ENCODE measurements at places on chromosomes 11 and 22. TPM values are rescaled to one million over a fixed set of nuclear protein-coding genes. Genes with fewer than 3 reads are reported as not detected.
A peak's percentile ranks its signal among the peaks of the same experiment; 100 is the strongest.

GRCh38 chr22:49738006-49738405 is 89.7 kb downstream of the BRD1 start:
- H3K36me3 ChIP-seq = peaks cover 2% of the 10 kb centered on the region
- H3K4me1 ChIP-seq = no peaks in the 10 kb centered on the region

Gene MAJIN
- total RNA-seq = not detected

Gene TOLLIP
- 38.0 TPM for total RNA-seq

GRCh38 chr11:58914821-58915543 is 24.3 kb upstream of the GLYATL1 start:
- H3K27ac ChIP-seq = no peak overlapping the region
- no peaks in the 10 kb centered on the region for H3K4me1 ChIP-seq
- no peak overlapping the region for H3K4me3 ChIP-seq
- no peak for DNase-seq

DNA sequence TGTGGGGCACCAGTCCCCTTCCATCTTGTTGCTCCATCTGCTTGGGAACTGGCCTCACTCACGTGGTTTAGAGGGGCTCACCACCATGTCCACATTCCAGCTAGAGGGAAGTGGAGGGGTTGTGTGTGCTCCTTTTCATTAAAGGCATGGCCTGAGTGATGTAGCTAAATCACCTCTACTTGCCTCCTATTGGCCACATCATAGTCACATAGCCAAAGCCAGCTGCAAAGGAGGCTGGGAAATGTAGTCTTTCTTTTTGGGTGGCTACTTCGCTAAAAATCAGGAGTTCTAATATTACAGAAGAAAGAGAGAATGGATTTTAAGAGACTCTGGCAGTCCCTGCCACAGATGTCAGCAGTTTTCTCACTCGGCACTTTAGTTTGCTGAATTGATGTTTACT is 63.0 kb upstream of the ALX4 start:
- no peaks in the 10 kb centered on the region for H3K36me3 ChIP-seq
- H3K27ac ChIP-seq = no peak overlapping the region
- H3K4me3 ChIP-seq = no peak overlapping the region
- peaks cover 8% of the 10 kb centered on the region for H3K4me1 ChIP-seq
- DNase-seq = no peak

GRCh38 chr11:60122414-60123036 is 34.1 kb downstream of the MS4A2 start:
- peaks cover 4% of the 10 kb centered on the region for H3K4me1 ChIP-seq
- no peak for DNase-seq
- H3K27me3 ChIP-seq = no peaks in the 10 kb centered on the region
- H3K27ac ChIP-seq = no peak overlapping the region
- no peaks in the 10 kb centered on the region for H3K36me3 ChIP-seq
- no peak overlapping the region for H3K4me3 ChIP-seq

Gene MICALL1
- total RNA-seq = 54.4 TPM

DNA sequence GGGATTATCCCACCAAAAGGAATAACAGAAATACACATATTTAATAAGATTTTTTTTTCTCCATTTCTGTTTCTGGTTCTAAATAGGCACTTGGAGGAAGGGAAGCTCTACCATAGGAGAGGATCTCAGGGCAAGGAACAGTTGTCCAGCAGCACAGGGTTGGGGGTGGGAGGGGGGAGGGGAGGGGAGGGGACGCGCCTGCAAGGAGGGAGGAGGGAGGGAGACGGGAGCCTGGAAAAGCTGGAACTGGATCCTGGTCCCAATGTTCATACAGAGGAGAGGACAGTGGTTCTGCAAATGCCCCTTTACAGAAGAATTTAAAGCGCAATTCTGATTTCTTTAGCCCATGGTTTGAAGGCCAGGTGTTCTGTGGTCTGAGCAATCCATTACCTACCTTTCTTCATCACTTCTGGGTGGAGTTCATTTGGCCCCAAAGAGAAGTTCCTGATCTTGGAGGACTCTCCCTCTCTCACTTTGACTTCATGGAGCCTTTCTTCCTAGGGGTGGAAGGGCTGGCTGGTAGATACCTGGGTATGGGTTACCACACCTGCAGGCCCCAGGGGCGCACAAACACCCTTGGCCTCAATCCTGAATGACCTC is 348.9 kb upstream of the NCAM1 start:
- no peak overlapping the region for H3K4me3 ChIP-seq
- no peaks in the 10 kb centered on the region for H3K27me3 ChIP-seq
- H3K27ac ChIP-seq = no peak overlapping the region
- H3K4me1 ChIP-seq = peaks cover 23% of the 10 kb centered on the region
- peak; percentile 20 for DNase-seq
- no peaks in the 10 kb centered on the region for H3K36me3 ChIP-seq

GRCh38 chr11:129192150-129192549 is at the start of gene ARHGAP32:
ARHGAP32 (minus strand) TSS chr11:129192325; CDS start chr11:129192198, 127 bp downstream.
- peaks cover 9% of the 10 kb centered on the region for H3K36me3 ChIP-seq
- no peak within 1 kb of the TSS for H3K27ac ChIP-seq
- H3K4me3 ChIP-seq = no peak within 1 kb of the TSS
- peaks cover 5% of the 10 kb centered on the region for H3K4me1 ChIP-seq
- no peaks in the 10 kb centered on the region for H3K27me3 ChIP-seq

DNA sequence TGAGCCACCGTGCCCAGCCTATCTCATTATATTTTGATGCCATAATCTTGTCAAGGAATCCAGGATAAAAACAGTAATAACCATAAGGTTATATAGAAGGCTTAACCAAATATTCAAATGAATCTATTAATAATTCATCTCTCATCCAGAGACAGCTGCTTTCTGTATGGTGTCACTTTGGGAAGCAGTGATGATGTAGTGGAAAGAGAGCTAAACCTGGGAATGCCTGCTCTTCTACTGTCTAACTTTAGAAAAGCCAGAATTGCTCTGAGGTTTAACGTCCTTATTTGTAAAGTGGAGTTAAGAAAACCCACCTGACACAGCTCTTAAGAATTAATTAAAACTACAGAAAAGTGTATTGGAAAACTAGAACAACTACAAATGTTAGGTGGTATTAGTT is 29.3 kb upstream of the OR10D3 start:
- no peak overlapping the region for H3K27ac ChIP-seq
- peaks cover 6% of the 10 kb centered on the region for H3K27me3 ChIP-seq
- H3K4me1 ChIP-seq = no peaks in the 10 kb centered on the region
- no peak overlapping the region for H3K4me3 ChIP-seq
- DNase-seq = no peak
- no peaks in the 10 kb centered on the region for H3K36me3 ChIP-seq

GRCh38 chr11:117754030-117754429 is 43.0 kb downstream of the DSCAML1 start:
- H3K4me3 ChIP-seq = no peak overlapping the region
- peaks cover 16% of the 10 kb centered on the region for H3K4me1 ChIP-seq
- H3K36me3 ChIP-seq = no peaks in the 10 kb centered on the region
- H3K27me3 ChIP-seq = peaks cover 9% of the 10 kb centered on the region
- H3K27ac ChIP-seq = peak overlapping the region; percentile 83
- DNase-seq = no peak

Gene DEFB131B
- total RNA-seq = not detected

Gene TMEM109
- 64.4 TPM for total RNA-seq

GRCh38 chr11:91790346-91791170 is 434.1 kb upstream of the FAT3 start:
- H3K4me1 ChIP-seq = peaks cover 16% of the 10 kb centered on the region
- no peaks in the 10 kb centered on the region for H3K27me3 ChIP-seq
- no peaks in the 10 kb centered on the region for H3K36me3 ChIP-seq
- peak overlapping the region; percentile 96 for H3K27ac ChIP-seq
- no peak for DNase-seq

Gene TRIM21
- total RNA-seq = 10.6 TPM

DNA sequence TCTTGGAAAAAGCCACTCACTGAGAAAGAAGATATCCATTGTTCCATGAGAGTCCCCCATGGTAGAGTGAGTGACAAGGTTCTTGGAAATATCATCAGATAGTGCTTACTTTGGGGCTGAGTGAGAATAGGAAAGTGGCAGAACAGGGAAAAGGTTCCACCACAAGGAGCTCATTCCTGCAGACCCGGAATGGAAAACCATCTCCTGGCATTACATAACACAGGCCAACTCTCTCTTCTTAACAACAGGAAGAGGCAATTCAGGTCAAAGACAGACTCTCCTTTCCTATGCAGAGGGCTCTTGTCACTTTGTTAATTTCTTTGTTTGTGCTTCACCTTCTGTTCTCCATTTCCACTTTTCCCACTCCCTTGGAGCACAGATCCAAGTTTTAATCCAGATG is 259.7 kb downstream of the KIRREL3 start:
- no peaks in the 10 kb centered on the region for H3K27me3 ChIP-seq
- no peak overlapping the region for H3K27ac ChIP-seq
- H3K4me3 ChIP-seq = no peak overlapping the region

DNA sequence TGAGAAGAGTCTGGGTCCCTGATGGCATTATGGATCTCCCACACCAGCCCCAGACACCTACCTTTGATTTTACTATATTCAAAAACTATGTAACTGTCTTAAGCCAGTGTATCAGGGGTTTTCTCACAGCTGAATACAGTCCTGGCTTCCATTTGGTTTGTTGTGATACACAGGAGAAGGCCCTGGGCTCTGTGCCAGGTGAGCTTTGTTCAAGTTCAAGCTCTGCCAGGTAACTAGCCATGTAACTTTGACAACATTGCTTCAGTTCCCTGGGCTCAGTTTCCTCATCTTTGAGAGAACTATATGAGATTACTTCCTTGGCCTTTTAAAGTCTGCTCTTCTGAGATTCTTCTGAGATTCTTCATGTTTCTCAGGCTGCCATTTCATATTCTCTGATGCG is 327.5 kb upstream of the TENM4 start:
- H3K36me3 ChIP-seq = no peaks in the 10 kb centered on the region
- no peak for DNase-seq
- no peak overlapping the region for H3K27ac ChIP-seq

DNA sequence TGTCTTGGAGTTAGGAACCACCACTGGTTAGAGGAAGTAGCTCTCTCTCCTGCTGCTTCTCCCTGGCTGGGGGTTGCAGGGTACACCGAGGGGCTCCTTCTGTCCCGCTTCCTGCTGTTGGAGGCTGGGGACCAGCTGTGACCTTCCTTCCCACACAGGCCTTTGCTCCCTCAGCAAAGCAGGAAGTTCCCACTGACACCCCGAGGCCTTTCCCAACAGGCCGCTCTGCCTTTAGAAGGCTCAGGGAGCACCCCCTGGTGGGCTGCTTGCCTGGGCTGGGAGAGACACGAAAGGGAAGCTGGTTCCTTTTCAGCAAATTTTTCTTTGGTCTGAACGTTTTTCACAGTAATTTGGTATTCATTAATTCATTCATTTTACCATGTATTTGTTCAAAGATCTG is 527.9 kb upstream of the B3GAT1 start:
- no peak overlapping the region for H3K4me3 ChIP-seq
- H3K36me3 ChIP-seq = no peaks in the 10 kb centered on the region
- H3K27ac ChIP-seq = no peak overlapping the region
- DNase-seq = peak; percentile 44

Gene ATXN10
- total RNA-seq = 232 TPM

Gene OR8G5
- total RNA-seq = not detected

DNA sequence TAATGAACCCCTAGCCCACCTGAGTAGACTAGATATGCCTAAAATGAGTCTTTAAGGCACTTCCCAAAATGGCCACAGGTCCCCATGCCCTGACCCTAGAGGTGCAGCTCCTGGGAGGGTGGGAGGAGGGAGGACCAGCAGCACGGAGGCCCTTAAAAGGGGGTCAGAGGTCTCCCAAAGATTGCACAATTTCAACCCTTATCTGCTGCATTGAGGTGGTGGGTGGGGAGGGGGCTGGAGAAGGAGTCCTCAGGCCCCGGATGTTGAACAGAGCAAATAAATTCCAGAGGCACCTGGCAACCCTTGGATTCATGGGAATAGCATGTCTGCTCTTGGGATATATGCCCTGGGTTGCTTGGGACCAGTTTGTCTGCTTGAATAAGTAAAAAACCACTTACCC is 57.6 kb downstream of the NAV2 start:
- H3K4me1 ChIP-seq = peaks cover 25% of the 10 kb centered on the region
- no peak overlapping the region for H3K4me3 ChIP-seq
- no peak for DNase-seq
- H3K27me3 ChIP-seq = peaks cover 13% of the 10 kb centered on the region

Gene APOBEC3G
- 2.1 TPM for total RNA-seq

- no peak overlapping the region for H3K4me3 ChIP-seq
- no peak for DNase-seq
- no peaks in the 10 kb centered on the region for H3K36me3 ChIP-seq
- H3K27ac ChIP-seq = no peak overlapping the region
Measured at GRCh38 chr11:102283116-102283485, 34.2 kb upstream of the BIRC3 start.

DNA sequence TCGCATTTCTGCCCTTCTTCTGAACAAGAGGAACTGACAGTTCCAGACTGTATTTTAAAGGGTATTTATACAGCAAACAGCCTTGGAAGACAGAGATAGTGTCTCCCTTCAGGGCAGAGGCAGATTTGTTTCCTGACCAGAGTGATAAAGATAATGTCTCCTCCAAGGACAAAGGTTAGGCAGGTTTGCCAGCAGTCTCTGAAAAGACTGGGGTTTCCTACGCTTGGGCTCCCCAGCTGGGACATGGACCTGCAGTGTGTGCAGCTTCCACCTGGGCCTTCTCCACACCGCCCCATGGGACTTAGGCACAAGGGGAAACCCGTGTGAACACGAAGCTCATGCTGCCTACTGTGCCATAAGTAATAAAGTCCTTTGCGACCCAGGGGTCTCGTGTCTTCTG is 42.1 kb downstream of the RPL27A start:
- no peaks in the 10 kb centered on the region for H3K27me3 ChIP-seq
- H3K4me3 ChIP-seq = no peak overlapping the region
- H3K4me1 ChIP-seq = peaks cover 11% of the 10 kb centered on the region
- DNase-seq = no peak

GRCh38 chr11:76278526-76278925 is 72.2 kb upstream of the WNT11 start:
- H3K27ac ChIP-seq = no peak overlapping the region
- no peaks in the 10 kb centered on the region for H3K4me1 ChIP-seq
- DNase-seq = no peak
- H3K27me3 ChIP-seq = no peaks in the 10 kb centered on the region
- no peaks in the 10 kb centered on the region for H3K36me3 ChIP-seq
- H3K4me3 ChIP-seq = no peak overlapping the region

DNA sequence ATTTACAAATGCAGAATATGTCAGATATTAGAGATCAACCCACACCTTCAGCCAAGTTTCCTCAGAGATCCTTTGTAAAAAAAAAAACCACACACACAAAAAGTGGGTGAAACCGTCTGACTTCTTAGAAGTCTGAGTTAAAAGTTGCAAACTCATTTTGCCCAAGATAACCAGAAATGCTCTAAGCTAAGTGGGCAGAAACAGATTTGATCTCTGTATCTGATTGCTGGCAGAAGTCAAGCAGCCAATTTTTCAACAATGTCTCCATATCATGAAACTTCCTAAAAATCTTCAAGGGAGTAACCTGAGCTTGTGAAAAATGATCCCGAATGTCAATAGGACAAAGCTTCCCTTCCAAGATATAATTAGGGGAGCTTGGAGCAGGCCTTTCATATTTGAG is 28.6 kb upstream of the ATXN10 start:
- H3K27ac ChIP-seq = no peak overlapping the region
- no peak overlapping the region for H3K4me3 ChIP-seq
- DNase-seq = no peak
- peaks cover 51% of the 10 kb centered on the region for H3K27me3 ChIP-seq
- no peaks in the 10 kb centered on the region for H3K36me3 ChIP-seq
- H3K4me1 ChIP-seq = peaks cover 5% of the 10 kb centered on the region

Gene P2RX6
- total RNA-seq = 4.5 TPM

Gene MMP1
- total RNA-seq = not detected

- DNase-seq = no peak
- peak overlapping the region; percentile 52 for H3K27ac ChIP-seq
- no peaks in the 10 kb centered on the region for H3K36me3 ChIP-seq
- H3K27me3 ChIP-seq = no peaks in the 10 kb centered on the region
Measured at GRCh38 chr11:126702165-126702720, 298.3 kb downstream of the KIRREL3 start.

- H3K4me3 ChIP-seq = no peak overlapping the region
- no peak overlapping the region for H3K27ac ChIP-seq
- H3K4me1 ChIP-seq = peaks cover 24% of the 10 kb centered on the region
- H3K27me3 ChIP-seq = no peaks in the 10 kb centered on the region
- H3K36me3 ChIP-seq = no peaks in the 10 kb centered on the region
Measured at GRCh38 chr11:112884012-112884767, 77.0 kb upstream of the NCAM1 start.

Data from neural crest cell (in vitro differentiated cells).